Skeletal muscle cell (primary cell): ENCODE measurements at places on chromosomes 3 and 15.

- no peak for DNase-seq
Observed at GRCh38 chr3:197701841-197702240, 34.9 kb downstream of the RUBCN start.

DNA sequence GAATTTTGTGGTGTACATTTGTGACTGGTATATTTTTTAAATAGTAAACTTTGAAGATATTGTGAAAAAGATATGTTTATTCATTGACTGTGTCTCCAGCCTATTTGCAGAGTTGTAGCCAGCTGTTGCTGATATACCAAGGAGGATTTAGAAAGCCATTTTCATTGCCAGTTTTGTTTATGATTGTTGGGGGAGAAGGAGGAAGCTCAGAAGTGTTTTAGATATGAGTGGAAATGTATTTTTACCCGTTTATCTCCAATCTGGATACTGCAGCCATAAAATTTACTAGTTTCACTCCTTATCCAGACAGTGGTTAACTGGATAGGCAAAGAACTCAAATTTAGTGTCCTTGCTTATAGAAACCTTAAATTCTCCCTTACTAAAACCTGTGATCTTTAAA is 18.8 kb downstream of the ATP11B start:
- no peak for DNase-seq

DNA sequence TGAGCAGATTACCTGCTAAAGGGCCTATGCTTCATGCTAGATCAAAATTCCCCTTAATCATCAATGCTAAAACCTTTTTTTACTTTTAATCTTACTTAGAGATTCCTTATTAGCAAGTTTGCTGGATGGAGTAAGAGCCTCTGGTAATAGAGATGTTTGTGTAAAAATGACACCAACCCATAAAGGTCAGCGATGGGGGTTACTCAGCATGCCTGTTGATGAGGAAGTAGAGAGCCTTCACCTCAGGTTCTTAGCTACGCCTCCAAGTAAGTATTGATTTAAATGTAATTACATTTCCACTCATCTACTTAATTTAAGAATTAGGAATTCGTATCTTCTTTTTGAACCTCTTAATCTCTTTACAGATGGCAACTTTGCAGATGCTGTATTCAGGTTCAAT is 38.8 kb downstream of the DNAJC13 start:
- no peak for DNase-seq

DNA sequence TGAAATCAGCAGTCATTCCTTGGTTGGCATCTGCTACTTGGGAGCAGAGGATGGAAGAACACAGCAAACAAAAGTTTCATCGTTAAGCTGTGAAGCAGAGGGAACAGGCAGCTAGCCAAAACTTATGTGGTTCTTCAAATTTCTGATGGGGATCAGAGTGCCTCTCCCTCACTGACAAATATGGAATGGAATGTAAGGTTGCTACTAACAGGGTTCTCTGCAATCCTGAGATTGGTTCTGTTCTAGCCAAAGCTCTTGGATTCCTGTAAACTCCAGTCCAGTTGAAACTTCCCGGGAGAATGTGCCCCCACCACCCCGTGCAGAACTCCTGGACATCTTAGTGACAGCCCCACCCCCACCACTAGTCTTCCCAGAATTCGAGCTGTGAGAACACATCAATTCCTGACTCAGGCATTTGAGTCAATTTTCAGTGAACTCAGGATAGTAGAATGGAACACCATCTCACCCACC is 55.9 kb upstream of the PHLDB2 start:
- peak; percentile 100 for DNase-seq

- no peak for DNase-seq
Observed at GRCh38 chr3:65338571-65338970, 650.8 kb upstream of the ADAMTS9 start.

DNA sequence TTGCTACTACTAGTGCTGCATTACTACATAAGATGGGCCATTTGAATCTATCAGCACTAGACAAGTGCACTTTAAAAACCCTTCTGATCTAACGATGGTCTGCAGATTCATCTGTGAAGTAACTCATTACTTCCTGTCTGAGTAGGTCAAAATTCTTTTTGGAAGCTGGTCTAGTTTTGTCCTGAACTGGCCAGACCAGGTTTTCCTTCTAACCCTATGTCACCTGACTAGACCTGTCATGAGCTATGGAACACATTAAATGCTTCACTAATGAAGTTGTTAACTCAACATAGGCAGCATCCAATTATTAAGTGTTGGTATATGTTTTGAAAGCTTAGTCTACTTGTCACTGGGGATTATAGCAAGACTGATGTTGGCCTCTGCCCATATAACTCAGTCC is 10.1 kb upstream of the RBM5 start:
- DNase-seq, result no peak

DNA sequence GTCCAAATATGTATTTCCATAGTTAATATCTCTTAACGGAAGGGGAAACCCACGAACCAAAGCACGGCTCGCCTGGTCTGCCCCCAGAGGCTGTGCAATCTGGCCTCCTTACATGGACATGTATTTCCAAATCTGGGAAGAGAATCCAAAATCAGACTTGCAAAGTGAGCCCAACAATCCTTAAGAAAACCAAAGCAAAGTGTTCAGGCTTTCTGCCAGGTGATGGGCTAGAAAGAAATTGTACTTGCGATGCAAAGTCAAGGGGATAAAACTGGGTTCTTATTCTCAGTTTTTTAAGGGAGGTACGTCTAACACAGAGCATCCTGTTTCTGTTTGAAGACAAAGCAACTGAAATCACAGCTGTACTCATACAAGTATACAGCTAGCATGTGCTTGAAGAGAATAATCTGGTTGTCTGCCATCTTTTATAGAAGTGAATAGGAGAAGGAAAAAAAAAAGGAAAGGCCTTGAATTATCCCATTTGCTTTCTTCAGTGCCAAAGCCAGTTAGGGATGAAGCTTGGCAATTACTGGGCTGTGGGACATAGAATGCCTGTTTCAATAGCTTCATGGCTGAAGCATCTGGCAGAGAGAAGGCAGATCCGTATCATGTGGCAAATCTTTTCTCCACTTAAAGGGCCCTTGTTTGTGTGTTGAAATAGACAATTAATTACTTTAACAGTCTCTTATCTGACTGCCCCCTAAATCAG is 48.4 kb downstream of the LRIG1 start:
- DNase-seq, result no peak

GRCh38 chr3:126448136-126448892 is 27.4 kb downstream of the ZXDC start:
- peak; percentile 17 for DNase-seq

- peak; percentile 69 for DNase-seq
Observed at GRCh38 chr3:173502983-173503568, 105.5 kb downstream of the NLGN1 start.

DNA sequence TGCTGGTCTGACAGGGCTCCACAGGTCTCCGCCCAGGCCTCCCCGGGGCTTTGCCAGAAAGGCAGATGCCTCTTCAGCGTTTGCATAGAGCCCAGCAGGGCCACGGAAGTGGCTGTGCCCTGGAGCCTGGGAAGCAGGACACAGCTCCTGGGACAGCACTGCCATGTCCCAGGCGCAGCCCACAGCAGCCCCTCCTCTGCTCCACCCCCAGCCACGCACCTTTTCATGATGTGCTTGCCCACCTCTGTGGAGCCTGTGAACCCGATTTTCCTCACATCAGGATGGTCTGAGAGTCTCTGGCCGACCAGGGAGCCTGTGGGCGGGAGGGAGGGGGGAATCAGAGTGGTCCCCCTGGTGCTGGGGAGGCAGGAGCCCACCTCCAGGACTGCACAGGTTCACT is 33.9 kb upstream of the SLC41A3 start:
- DNase-seq, result no peak

DNA sequence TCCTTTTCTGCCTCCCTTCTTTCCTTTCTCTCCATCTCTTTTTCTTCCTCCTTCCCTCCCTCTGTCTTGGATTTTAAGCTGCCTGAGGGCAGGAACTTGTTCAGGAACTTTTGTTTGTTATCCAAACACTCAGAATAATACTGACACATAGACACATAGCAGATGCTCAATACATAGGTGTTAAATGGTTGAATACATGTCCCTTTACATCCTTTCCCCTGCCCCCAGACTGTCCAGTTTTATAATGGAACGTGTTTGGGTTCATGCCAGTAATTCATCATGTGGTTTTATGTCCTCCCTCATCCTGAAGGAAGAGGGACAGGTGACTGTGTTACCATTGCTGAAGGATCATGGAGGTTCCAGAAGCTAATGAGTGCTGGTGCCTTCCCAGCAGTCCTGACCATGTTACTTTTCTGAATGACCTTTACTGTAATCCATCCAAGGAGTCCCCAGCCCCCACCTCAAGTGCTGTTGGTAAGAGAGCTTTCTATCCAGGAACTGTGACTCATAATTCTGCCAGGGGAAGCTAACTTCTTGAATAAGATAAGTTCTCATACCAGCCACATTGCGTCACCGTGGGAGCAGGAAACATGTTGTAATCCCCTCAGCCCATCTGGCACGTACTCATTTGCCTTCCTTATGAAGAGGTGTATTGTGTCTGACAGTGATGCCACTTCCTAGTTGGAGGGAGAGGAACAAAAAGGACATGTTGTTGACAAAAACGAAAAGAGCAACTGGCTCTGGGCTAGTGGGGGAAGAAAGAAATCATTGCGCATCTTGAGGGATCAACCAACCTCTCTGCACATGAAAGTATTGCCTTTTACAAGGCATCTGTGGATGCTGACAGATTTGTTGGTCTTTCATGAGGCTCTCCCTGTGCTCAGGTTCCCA is 52.4 kb downstream of the IL1RAP start:
- peak; percentile 99 for DNase-seq

DNA sequence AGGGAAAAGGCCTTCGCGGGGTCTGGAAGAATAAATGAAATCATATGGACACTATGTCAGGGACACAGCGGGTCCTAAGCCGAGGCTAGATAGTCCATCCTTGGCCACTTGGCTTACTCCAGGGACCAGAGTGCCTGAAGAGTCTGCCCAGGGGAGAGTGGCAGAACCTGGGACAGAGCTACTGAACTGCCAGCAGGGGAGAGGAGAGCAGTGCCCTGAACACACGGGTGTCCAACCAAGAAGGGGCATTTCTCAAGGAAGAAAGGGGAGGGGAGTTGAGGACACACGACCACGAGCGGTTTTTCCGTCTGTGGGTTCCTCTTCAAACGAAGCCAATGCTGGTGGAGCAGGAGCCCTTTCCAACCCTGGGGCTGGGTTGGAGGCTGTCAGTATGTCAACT is 1.0 kb downstream of the ACAN start:
- DNase-seq, result no peak

GRCh38 chr15:98997312-98997711 is 10.3 kb downstream of the PGPEP1L start:
- no peak for DNase-seq

- no peak for DNase-seq
Observed at GRCh38 chr15:60835020-60835419, 356.1 kb upstream of the ICE2 start.
